ENCODE measurements at places on chromosomes 2 and 18.

DNA sequence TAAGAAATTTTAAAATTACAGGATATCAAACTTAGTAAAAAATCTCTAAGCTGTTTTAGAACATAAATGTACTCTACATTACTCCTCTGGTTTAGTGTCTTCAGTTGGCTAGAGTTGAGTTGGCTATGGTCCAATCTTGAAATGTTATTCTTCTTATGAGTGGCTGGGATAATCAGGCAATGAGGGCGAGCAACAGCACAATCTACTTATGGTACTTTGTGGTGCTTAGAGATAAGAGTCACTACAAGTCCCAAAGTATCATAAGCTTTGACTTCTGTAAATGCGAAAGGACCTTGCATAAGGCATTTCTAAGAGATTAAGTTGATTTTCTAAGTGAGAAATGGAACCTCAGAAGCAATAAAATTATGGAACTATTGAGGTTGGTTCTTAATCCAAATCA is 361.7 kb downstream of the GPD2 start:
- no peak for DNase-seq

GRCh38 chr2:88613921-88614320 is 13.3 kb downstream of the EIF2AK3 start:
- no peak for DNase-seq

GRCh38 chr2:62556086-62556485 is 50.1 kb upstream of the TMEM17 start:
- DNase-seq, result no peak

GRCh38 chr2:193253014-193253530 is 1058.3 kb upstream of the TMEFF2 start:
- DNase-seq, result no peak

DNA sequence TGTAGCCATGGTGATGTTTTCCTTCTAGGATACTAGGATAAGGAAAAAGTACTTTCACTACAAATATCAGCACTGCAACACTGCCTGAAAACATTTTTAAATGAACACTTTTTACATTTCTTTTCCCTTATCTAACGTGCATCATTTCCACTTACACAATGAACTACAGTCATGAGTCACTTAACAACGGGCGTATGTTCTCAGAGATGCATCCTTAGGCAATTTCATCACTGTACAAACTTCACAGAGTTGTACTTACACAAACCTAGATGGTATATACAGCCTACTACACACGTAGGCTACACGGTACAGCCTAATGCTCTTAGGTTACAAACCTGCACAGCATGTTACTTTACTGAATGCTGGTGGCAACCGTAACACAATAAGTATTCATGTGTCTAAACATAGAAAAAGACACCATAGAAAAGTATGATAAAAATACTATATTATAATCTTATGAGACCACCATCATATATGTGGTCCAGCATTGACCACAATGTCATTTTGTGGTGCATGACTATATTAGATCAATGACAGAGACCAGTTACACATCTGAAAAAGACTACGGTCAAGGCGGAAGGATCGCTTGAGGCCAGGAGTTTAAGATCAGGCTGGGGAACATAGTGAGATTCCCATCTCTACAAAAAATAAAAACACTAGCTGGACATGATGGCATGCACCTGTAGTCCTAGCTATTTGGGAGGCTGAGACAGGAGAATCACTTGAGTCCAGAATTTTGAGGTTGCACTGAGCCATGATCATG is 39.8 kb downstream of the WDR33 start:
- no peak for DNase-seq

GRCh38 chr2:230068016-230068650 is 591 bp downstream of the SLC16A14 start:
- DNase-seq, result peak; percentile 45

DNA sequence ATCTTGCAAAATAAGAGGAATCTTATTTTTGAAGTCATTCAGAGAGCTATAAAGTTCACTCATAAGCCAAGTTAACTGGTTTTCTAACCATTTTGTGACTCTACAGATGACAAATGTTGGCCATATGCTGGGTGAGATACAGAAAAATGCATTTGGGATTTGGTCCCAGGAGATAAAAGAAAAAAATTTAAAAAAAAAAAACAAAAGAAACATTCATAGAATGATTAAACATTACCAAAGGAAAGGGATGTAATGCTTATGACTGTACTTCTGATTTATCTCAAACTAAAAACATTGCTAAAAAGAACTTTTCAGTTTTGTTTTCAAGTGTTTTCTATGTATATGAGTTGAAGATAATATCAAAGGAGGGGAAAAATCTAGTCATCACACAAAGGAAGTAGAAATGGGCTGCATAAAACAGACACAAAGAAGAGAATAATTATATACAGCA is 43.1 kb downstream of the PELI1 start:
- DNase-seq, result no peak

- peak; percentile 53 for DNase-seq
These were observed at the start of gene LONRF2 for GRCh38 chr2:100321866-100322820. Gene LONRF2, minus strand, starts transcription at chr2:100322501. Its CDS starts 408 bp downstream, at chr2:100322093.
